Islet precursor cell (in vitro differentiated cells): ENCODE measurements at places on chromosomes 1 and 21.
A peak's percentile ranks its signal among the peaks of the same experiment; 100 is the strongest.

GRCh38 chr1:215595231-215595630 lies 28.1 kb downstream of the KCTD3 start:
- no peak for DNase-seq

- no peak for DNase-seq
These were observed 3.4 kb upstream of the KRTAP10-5 start for GRCh38 chr21:44583800-44584147.

DNA sequence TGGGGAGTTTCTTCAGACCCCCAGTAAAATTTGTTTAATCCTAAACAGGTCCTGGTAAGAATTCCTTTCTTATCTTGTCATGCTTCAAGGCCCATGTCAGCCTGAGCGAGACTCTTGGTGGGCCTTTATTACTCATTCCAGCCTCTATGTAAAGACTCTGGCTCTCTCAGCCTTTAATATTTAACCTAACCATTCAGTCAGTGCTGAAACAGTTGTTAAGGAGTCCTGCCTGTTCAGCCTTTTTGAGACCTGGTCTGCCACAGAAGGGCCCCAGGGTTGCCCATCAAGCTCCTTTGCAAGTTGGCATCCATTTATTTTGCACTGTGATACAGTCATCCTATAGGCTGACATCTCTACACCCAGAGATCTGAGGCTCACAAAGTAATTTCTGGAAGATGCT lies 107.7 kb upstream of the VANGL1 start:
- no peak for DNase-seq

DNA sequence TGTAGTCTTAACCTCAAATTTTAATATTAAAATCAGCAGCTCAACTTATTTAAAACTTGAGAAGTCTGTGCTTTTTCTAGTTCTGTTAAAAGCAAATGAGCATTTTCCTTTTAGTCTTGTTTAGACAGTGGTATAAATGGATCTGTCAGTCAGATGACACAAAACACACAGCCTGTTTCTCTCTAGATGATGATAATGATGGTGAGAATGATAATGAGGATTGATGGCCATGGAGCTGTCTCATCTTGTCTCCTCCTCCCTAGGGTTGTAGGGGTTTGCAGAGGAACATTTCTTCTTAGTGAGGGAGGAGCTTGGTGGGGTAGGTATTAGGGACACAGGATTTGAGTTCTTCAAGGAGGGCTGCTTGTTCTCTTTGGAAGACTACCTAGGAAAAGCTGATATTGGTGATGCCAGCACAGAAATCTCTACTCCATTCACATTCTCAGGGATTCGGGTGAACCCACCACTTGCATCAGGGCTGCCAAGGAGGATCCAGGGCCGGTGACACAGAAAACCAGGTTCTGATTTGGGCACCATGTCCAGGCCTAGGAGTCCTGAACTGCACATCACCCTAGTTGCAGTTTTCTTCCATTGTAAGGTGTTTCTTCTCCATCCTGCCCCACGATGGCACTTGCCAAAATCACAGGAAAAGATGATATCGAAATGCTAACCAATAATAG lies 147.6 kb downstream of the RHOU start:
- DNase-seq, result peak; percentile 42

GRCh38 chr1:204633665-204634064 lies 51.9 kb downstream of the LRRN2 start:
- no peak for DNase-seq

- no peak for DNase-seq
These were observed 62.3 kb downstream of the COL18A1 start for GRCh38 chr21:45467221-45467779.

- DNase-seq, result no peak
These were observed 544.8 kb upstream of the CAMK1G start for GRCh38 chr1:209038735-209039134.

DNA sequence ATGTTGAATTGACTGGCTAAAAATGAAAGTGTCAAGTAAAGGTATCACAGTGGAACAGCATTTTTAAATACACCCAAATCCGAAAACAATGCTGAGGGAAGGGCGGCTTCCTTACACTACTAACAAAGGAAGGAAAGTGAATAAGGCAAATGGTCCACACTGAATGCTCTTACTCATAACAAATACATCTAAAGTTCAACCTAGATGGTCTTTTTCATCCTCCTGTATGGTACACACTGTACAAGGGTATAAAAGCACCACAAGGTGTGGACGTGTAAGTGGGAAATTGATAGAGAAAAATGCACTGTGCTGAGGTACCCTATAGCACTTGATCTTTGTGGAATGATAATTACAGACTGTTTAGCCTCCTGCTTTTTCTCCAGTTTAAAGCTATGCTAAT lies 7.1 kb upstream of the PALMD start:
- DNase-seq, result no peak

- peak; percentile 55 for DNase-seq
These were observed 44.6 kb downstream of the WNT9A start for GRCh38 chr1:227903061-227903521.

- no peak for DNase-seq
These were observed 22.7 kb downstream of the NDUFS5 start for GRCh38 chr1:39048745-39049370.

DNA sequence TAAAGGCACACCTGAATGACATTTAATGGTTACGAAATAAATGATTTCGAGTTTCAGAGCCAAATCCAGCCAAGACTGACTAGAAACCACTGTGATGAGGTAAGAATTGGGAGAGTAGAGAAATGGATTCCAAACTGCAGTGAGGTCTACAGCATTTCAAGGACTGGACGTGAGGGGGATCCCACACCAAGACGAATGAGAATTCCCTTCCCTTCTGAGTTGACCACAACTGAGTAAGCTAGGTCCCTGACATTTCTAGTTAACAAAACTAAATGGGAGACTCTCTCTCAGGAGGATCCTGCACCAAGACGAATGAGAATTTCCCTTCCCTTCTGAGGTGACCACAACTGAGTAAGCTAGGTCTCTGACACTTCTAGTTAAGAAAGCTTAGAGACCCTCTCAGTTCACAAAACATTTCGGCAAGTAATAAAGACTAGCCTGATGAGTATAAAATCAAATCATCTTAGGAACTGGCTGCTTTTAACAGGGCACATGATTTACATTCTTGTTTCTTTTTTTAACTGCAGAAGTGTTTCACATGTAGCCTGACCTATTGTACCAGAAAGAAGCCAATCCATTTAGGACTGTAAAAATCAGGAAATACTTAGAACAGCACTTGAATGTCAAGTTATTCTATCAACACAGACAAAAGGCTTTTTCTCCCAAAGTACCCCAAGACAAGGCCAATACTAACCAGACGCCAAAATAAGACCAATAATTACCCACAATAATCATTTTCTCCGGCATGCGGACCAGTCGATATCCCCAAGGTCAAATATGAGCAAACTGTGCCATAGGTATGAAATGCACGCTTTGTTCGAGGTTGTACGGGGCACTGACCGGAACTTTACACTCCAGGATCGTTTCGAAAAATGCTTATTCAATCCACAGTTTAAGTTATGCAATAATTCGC lies 1.4 kb upstream of the SPATA1 start:
- no peak for DNase-seq

DNA sequence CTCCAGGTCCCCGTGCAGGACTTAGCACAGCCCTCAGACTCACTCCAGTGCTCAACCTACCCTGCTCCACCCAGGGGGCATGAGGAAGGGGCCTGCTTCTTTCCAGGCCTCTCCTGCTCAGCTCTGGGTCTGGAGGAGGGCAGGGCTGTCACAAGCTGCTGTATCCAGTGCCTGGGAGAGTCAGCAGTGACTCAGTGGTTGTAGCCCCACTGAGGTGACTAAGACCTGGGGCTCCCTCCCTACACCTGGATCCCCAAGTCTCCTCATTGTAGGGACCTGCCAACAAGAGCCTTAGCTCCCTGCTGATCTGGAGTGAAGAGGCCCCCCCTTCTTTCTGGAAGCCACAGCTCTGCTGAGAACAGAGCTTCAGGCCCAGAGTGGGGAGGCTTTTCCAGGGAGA lies 36.1 kb upstream of the FAM131C start:
- DNase-seq, result peak; percentile 47

DNA sequence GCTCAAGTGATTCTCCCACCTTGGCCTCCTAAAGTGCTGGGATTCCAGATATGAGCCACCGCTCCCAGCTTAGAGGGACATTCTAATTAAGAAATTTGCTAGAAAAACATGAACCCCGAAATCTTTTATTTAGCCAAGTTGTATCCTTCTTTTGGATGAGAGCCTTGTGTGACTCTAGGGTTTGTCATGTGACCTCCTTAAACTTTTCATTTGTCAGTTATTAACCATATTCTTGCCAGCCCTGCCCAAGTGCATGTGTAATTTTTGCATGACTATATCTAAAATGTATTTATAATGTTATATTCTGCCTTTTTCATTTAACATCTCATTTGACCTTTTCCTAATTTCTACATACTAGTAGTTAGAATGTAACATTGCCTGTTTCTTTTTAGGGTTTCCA lies 1.9 kb downstream of the UTP25 start:
- DNase-seq, result no peak

- DNase-seq, result peak; percentile 73
These were observed 50.6 kb upstream of the LYST start for GRCh38 chr1:235917267-235917811.

- DNase-seq, result no peak
These were observed 27.8 kb upstream of the FMO4 start for GRCh38 chr1:171286032-171286705.

DNA sequence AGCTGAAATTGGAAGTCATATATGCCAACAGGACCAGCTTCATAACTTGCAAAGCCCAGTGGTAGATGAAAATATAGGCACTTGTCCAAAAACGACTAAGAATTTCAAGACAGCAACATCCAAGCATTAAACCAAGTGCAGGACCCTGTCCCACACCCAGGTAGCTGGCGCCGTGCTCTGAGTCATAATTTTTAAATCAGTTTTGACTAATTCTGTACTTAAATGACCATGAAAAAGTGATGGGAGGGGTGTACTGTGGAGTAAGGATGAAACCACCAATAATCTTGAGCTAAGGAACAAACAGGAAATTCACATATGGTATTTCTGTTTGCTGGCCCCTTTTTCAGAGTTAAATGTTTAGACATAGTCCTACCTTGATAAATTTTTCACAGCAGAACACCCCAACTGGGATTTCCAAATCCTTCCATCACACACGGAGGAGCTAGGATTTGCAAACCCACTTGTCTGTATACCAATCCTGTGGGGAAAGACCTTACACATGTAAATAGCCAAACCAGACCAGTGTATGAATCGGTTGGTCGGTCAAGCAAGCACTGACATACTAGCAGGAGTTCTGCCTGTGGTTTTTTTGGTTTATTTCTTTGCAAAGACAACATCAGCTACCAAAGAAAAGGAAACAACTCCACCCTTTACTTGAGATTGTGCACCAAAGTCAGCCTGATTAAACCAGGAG lies 235.7 kb upstream of the RAB4A start:
- DNase-seq, result no peak

DNA sequence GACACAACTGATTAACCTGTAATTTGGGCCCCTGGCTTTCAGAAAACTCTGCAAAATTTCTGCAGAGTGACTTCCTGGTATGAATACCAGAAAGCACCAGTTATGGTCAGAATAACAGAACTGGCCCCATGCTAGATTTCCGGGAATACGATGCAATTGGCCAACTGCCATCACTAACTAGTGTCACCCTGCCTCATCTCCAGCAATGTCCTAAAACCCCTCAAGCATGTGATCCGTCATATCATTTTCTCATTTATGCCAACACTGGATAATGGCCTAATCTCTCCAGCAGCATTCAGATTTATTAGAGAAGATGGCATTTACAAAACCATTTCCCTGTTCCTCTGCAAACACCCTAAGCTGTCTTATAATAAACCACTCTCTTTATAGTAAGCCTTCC lies 15.4 kb downstream of the KAZN start:
- DNase-seq, result no peak

DNA sequence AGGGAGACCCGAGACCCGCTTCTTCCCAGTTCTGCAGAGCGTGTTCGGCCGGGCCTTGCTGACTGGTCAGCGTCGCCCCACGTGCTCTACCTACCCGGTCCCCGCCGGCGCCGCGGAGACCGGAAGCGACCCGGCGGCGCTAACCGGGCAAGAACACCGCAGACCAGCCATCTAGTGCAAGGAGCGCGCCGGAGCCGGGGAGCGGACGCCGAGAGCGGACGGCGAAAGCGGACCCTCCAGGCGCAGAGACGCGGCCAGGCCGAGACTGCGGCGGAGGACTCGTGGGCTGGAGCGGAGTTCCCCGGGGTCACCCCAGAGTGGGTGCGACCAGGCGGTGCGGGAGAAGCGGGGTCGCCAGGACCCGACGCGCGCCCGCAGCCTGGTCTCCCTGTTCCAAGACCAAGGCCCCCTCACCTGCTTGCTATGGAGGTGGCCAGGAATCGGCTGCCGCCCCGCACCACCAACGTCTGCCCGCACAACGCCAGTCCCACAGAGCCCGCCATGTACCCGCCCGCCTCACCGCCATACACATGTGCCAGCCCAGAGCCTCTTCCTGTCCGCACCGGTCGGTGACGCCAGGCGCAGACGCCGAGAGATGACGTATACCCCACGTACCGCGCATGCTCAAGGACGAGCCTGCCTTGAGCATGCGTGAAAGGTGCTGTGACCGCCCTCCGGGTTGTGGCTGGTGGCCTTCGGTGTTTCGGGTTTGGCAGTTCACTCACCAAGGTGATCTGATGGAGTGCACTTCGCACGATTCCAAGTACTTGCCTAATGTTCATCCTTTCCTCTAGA lies at the start of gene WDR4:
Gene WDR4 (minus strand): TSS at position 547 of the 795 bp plus-strand sequence. CDS start 44 bp downstream, at position 503.
- DNase-seq, result peak; percentile 99

- peak; percentile 27 for DNase-seq
These were observed 115.2 kb upstream of the SERBP1 start for GRCh38 chr1:67545364-67545763.

- peak; percentile 88 for DNase-seq
These were observed 79.9 kb downstream of the MORN1 start for GRCh38 chr1:2311184-2312032.

DNA sequence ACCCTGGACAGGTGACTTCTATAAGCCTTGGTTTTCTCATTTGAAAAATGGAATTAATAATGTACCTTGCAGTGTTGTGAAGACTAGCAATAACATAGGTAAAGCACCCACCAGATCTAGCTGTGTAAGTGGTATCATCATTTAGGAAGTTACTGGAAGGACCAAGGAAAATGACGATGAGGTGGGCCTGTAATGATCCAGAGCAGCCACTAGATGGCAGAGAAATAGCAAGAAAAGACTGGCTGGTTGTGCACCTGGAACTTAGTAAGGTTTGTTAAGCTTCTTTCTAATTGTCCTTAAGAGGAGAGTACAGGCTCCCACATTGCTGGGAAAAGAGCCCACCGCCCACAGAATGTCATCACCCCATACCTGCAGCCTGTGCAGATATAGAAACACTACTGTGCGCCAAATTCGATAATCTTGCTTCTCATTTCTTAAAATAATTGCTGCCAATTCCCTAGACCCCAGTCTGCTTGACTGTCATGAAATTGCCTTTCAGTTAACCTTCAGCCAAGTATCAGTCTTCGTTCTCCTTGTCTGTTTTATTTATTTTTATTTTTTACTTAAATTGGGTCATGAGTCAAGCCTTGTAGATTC lies 37.2 kb downstream of the WNT4 start:
- no peak for DNase-seq

GRCh38 chr1:67230539-67230938 lies 64.3 kb downstream of the IL23R start:
- no peak for DNase-seq

GRCh38 chr1:95138223-95138622 lies 21.1 kb downstream of the TLCD4 start:
- DNase-seq, result no peak

GRCh38 chr1:28642056-28642846 lies 616 bp downstream of the TAF12 start:
- DNase-seq, result no peak
